HS-27A (cell line): ENCODE measurements at places on chromosomes 3 and 15.

- DNase-seq = no peak
These were observed 4.3 kb upstream of the UBE2E2 start for GRCh38 chr3:23198801-23199200.

GRCh38 chr3:58874795-58875194, 175.0 kb downstream of the CFAP20DC start:
- DNase-seq = peak; percentile 30

DNA sequence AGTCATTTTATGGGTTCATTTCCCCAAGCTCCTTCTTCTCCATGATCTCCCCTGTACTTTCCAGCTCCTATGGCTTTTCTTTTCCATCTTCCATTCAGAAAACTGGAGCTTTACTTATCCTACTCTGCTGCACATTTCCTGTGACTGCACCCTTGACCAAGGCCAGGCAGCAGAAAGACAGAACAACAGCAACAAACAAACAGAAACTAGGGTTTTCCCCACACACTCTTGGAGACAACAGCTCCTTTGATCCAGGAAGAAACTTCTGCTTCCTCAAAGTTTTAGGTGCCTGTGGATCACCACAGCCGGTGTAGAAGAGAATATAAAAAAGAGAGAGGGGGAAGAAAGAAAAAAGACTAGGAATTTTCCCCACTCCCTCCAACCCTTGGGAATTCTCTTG, 342.3 kb upstream of the CFAP20DC start:
- no peak for DNase-seq

GRCh38 chr3:27610800-27611525, 111.2 kb downstream of the EOMES start:
- no peak for DNase-seq

GRCh38 chr3:73399106-73399505, 225.6 kb downstream of the PDZRN3 start:
- no peak for DNase-seq

DNA sequence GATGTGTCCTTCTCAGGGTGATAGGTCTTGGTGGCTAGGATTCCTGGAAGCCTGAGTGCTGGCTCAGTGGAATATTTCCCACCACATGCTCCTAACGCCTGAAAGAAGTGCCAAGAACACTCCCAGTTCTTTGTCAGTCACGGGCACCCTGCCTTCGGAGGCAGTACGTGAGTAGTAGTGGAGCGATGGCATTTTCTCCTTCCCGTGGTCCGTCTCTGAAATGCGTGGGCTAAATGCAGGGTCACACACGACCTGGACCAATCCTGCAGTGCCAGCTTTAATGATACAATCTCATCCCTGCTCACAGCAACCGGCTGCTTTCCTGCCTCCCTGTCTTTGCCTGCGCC, 14.5 kb downstream of the H1-8 start:
- no peak for DNase-seq

DNA sequence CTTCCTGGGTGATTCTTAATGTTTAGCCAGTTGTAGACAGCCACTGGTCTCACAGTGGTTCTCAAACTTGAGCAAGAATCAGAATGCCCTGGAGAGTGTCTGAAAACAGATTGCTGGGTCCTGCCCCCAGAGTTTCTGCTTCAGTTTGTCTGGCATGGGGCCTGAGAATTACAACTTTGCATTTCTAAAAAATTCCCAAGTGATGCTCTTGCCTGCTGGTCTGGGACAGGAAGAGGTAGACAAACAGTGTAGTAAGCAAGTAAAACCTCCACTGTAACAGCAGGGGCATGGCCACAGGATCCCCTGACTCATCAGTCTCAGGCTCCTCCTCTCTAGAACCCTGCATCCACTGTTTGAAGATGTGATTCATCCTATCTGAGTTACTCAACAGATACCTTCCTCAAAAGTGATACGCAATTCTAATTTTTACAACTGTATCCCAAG, 36.5 kb downstream of the DZIP1L start:
- DNase-seq = no peak

DNA sequence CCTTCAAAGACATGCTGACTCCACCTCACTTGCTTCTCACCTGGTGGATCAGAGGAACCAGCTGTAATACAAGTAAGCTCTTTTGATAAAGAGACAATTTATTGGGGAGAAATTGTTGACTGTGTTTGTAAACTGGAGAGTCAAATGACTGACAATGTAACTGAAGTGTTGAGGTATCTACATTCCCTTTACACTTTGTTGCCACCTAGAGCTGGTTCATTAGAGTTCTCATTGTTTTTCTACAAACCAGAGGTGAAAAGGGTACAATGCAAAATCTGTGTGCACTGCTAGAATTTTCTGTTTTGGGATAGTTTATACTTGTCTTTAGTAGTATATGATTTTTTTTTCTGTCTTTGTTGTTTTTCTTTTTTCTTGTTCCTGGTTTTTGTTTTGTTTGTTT, 8.7 kb upstream of the LRRC58 start:
- DNase-seq = no peak

- peak; percentile 72 for DNase-seq
These were observed 105.7 kb downstream of the AKAP13 start for GRCh38 chr15:85485956-85486567.

- DNase-seq = no peak
These were observed 39.6 kb downstream of the SMAD6 start for GRCh38 chr15:66741646-66742045.

- no peak for DNase-seq
These were observed 96.6 kb downstream of the SPRED1 start for GRCh38 chr15:38349251-38349650.

GRCh38 chr3:9955611-9956352, 3.6 kb upstream of the PRRT3 start:
- no peak for DNase-seq

DNA sequence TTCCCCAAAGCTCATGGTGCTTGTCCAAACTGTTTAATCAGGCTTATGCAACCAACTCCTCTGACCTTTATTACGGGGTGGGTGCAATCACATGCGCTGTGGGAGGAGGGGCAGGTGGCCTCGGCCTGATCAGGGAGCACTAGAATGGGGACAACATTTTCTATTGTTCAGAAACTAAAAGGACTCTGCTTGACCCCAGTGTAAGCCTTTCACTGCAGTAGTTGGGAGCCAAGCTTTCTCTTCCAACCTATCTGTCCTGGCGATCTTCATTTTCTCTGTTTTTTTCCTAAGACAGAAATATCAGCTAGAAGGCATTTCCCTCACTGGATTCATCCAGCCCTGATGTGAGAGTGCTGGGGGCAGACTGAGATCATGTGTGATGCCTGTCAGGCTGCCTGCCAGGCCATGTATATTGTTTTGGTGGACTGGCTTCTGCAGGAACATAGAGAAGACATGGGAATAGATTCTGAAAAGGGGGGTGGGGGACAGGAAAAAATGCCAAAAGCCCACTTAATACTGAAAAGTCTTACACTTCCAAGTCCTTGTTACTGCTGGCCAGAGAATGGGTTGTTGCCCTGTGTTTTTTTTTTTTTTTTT, 627.0 kb upstream of the TBL1XR1 start:
- no peak for DNase-seq

GRCh38 chr3:99768126-99768525, 49.5 kb upstream of the CMSS1 start:
- no peak for DNase-seq

DNA sequence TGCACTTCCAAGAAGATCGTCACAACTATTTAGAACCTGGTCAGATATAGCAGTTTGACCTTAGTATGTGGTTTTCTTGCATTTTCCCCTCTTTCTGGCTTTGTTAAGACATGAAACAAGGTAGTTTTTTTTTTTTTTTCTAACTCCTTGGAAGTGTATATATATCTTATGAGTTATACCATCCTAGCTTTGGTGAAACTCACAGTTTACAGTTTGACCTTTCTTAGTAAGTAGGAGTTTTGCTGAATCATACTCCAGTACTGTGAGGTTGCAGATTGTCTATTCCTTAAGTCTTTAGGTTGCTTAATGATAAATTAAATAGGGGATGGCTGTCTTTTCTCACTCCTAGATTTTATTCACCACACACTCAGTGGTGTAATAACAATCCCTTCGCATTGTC, 325.0 kb downstream of the RBMS3 start:
- no peak for DNase-seq

DNA sequence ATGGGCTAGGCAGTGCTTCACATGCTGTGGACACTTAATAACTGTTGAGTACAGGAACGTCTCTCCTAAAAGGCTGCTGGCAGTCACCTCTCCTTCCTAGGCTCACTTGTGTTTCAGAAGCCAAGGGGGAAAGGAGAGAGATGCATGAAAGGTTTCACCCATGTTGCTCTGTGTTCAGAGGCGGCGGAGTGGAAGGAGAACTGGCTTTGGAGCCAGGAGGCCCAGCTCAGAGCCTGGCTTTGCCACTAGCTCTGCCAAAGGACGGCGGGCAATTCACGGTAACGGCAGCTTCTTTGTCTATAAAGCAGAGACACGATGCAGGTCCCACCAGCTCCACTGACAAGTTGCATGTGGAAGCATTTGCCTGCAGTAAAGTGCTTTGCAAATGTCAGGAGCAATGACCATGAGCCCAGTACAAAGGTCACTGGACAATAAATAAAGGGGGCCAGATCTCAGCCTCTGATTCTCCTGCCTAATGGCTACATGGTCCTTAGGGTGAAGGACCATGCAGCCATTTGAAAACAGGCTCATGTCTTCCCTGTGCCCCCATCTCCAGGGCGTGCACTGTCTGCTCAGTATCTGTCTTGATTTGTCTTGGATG, 171.7 kb upstream of the TLE3 start:
- DNase-seq = no peak

- no peak for DNase-seq
These were observed 114.1 kb upstream of the PPP2R3A start for GRCh38 chr3:135851201-135852081.

- no peak for DNase-seq
These were observed 999.7 kb upstream of the ALCAM start for GRCh38 chr3:104367000-104367399.

- DNase-seq = no peak
These were observed 29.4 kb upstream of the UBL7 start for GRCh38 chr15:74490339-74490689.

GRCh38 chr3:480070-480469, 283.5 kb downstream of the CHL1 start:
- DNase-seq = no peak

DNA sequence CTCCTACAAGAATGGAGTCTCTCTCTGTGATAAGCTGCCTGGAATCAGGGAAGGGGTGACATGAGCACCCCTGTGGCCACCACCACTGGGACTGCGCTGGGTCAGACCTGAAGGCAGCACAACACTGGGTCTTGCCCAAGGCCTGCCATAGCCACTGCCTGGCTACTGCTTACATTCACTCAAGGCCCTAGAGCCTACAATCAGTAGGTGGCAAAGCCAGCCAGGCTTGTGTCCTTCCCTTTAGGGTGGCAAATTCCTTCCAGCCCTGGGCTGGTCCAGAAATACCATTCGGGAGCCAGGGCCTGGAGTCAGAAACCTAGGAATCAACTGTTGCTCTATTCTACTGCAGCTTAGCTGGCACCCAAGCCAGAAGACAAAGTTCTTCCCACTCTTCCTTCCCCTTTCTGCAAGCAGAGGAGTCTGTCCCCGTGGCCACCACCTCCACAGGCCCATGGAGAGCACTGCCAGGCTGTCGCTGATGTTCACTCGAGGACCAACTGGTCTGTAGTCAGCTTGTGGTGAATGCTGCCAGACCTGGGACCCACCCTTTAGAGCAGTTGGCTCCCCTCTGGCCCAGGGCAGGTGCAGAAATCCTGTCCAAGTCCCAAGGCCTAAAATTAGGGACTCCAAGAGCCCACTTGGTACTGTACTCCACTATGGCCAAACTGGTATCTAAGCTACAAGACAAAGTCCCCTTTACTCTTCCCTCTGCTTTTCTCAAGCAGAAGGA, 307.4 kb downstream of the THSD4 start:
- DNase-seq = no peak

GRCh38 chr3:106765342-106765741, 611.9 kb upstream of the CCDC54 start:
- peak; percentile 77 for DNase-seq

- DNase-seq = no peak
These were observed 42.1 kb upstream of the CTDSPL start for GRCh38 chr3:37819591-37819990.

DNA sequence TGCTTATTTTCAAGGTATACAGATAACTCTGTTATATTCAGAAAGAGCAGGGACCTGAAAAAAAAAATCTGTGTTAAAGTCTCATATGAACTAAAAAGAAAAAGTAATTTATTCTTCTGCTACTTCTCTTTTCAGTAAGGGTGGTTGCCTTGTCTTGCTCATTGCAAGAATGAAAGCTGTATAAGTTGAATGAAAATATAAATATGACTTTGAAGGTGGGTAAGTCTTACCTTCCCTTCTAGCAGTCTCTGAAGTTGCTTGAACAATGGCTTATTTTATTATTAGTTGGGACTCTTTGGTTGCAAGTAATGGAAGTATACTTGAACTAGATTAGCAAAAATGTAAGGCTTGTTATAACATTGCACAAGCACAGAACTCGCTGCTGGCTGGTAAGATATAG, 1554.9 kb downstream of the SI start:
- no peak for DNase-seq

DNA sequence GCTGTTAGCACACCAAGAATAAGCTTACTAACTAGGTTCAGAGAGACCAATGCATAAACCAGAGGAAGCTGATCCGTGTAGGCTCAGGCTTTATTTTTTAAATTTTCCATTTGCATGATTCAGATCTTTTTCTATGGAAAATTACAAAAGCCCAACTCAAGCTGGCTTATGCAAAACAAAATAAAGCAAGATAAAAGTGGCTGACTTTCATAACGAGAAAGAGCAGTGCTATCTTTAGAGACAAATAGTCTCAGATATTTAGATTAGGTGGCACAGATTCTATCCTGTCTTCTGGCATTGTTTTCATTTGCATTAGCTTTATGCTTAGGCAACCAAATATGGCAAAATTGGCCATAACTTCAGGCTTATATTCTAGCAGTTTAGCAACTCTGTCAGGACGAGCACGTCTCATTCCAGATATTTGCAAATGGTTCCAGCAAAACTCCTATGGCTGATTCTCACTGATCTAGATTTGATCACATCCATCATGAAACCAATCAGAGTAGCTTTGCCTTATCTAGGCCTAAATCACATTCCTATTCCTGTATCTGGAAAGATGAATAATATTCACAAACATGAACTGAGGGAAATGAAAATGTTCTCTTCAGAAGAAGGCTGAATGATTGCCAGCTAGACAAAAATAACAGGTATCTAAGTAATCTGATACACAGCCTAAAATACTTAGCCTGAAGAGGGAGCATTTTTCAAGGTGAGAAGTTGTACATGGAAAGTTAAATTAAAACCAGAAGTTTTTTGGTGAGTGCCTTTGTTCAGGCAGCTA, 216.4 kb upstream of the DPPA4 start:
- DNase-seq = peak; percentile 61

DNA sequence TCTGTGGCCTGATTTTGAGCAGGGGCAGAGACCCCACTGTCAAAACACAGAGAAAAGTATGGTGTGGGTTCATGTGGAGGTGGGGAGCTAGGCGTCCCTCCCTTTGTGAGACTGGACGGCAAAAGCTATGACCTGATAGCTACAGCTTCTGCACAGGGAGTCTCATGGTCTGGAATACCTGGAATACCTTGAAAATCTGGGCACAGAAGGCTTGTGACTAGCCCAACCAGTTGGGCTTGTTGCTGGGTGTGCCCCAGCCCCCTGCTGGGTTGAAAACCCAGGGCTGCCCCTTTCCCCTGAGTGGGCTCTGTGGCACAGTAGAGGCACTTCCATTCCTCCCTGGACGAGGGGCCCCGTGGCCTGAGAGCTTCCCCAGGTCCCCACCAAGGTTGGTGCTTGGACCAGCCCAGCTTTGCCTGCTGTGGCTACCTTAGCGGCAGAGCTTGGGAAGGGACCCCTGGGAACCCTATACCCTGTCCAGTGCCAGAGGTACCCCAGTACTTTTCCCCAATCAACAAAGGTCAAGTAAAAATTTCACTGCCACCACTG, 37.3 kb downstream of the SLC2A2 start:
- DNase-seq = no peak

GRCh38 chr3:52289338-52289746, 1.7 kb downstream of the GLYCTK start:
- no peak for DNase-seq

GRCh38 chr3:183158551-183159006, 4.0 kb downstream of the LAMP3 start:
- no peak for DNase-seq
